ENCODE measurements at places on chromosomes 1 and 21.

GRCh38 chr1:11333631-11334030 lies 60.6 kb downstream of the UBIAD1 start:
- no peak for DNase-seq

DNA sequence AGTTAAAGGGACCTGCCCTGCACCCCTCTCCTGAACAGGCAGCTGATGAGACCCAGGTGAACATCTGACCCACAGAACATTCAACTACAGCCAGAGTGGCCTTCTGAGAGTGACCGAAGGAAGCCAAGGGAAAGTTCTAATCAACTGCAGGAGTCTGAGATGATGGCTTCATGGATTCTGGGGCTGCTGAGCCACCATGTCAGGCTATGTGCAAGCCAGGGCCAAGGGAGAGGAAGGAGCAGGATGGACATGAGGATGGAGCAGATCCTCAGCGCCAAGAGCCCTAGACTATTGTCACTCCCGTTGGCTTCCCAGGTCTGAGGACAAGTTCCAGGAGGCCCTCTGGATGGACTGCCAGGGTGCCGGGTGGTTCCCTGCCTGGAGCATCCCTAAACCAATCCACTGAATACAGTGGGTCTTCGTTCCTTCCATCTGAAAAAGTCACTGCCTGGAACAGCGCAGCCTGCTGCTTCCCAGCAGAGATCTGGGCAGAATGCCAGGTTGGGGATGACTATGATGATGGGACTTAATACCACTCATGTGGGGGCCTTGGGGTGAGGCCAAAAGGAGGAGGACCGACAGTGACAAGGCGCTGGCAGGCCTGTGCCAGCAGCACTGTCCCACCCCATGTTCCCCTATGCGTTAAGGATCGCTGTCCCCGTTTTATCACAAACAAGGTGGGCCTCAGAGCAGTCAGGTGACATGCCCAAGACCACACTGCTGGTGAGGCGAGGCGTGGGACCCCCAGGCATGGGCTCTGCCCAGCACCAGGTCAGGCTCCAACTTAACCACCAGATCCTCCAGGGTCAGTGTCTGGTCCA lies 19.8 kb downstream of the SPOCD1 start:
- DNase-seq: no peak

DNA sequence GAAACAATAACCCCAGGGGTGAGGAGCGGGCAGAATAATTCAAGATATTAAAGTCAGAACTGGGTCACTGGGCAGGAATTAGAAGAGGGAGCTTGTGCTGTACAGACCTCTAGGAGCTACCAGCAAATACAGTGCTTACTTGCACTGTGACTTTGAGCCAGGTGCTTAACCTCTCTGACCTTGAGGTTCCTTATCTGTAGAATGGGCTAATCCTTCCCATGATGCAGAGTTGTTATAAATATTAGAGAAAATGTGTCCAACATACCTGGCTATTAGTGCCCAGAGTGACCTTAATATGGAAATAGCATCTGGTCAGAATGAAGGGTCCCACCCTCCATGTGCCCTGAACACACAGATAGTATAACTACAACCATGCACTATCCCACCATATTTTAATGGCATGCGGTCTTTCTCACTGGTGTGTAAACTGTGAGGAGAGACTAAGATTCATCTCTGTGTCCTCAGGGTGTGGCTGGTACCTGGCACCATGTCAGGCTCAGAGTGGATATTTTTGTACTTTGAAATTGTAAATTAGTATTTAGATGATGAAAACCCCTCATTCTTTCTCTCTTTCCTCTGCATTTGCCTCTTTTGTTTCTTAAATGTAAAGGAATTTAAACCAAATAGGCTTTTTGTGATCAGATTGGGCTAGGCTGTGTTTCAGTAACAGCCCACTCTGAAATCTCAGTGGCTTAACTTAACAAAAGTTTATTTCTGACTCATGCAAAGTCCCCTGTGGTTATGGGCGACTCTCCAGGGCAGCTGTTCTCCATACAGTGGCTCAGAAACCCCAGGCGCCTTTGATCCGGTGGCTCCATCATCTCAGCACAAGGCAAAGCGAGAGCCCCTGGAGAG lies 60.0 kb upstream of the ROR1 start:
- DNase-seq: no peak

GRCh38 chr1:226419284-226420029 lies 11.6 kb upstream of the PARP1 start:
- no peak for DNase-seq

GRCh38 chr21:21286170-21286798 lies 288.1 kb downstream of the NCAM2 start:
- no peak for DNase-seq

GRCh38 chr1:53588053-53588779 lies 129.0 kb downstream of the DMRTB1 start:
- no peak for DNase-seq

- DNase-seq: no peak
These were observed 76.0 kb upstream of the PPM1J start for GRCh38 chr1:112790920-112791722.

GRCh38 chr1:153127296-153127695 lies 14.0 kb upstream of the SPRR2F start:
- DNase-seq: no peak

All from GM18507 (cell line).